Activated T-helper 2 cell treated with anti-CD3 and anti-CD28 coated beads, Interferon-gamma antibody, Interleukin-2, Interleukin-4, amounts not matched to agents 10 μg/mL and 5 μg/mL and 100 μg/mL, durations not matched to agents 14 hours and 24 hours and 36 hours (primary cell): ENCODE measurements at places on chromosomes 5 and 9. TPM values are rescaled to one million over a fixed set of nuclear protein-coding genes. Genes with fewer than 3 reads are reported as not detected.
A peak's percentile ranks its signal among the peaks of the same experiment; 100 is the strongest.

- DNase-seq: no peak
Observed at GRCh38 chr5:149759563-149759962, 29.5 kb downstream of the PPARGC1B start.

GRCh38 chr5:42944989-42945388 is 95.1 kb downstream of the ANXA2R start:
- no peak for DNase-seq

The ADAMTS12 gene
- total RNA-seq: not detected in 2 replicates

GRCh38 chr9:129626625-129627284 is 792 bp downstream of the NTMT1 start:
- DNase-seq: peak; percentile 35

DNA sequence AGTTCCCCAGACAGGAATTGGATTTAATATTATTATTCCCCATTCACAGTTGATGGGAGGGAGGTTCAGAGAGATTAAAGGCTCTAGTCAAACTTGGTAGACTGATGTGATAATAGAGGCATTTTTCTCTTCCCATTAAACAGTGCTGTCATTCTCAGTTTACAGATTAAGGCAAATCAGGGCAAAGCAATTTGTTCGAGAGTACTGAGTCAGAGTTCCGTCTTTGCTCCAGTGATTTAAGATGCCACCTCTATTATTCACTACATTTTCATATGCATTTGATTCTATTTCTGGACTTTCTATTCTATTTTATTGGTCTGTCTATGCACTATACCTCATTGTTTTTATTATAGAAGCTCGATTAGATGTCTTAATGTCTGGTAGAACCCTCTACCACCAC is 201.0 kb upstream of the RAI14 start:
- no peak for DNase-seq

- DNase-seq: no peak
Observed at GRCh38 chr5:1887588-1888360, 5.0 kb upstream of the IRX4 start.

- DNase-seq: no peak
Observed at GRCh38 chr9:78292716-78293497, 4.0 kb upstream of the PSAT1 start.

GRCh38 chr5:59798862-59799667 is 94.5 kb downstream of the PDE4D start:
- DNase-seq: no peak

The CHSY3 gene
- not detected in 2 replicates for total RNA-seq

The TRIM36 gene
- not detected in 2 replicates for total RNA-seq

GRCh38 chr5:159759791-159760290 is 156.4 kb upstream of the ADRA1B start:
- DNase-seq: no peak

DNA sequence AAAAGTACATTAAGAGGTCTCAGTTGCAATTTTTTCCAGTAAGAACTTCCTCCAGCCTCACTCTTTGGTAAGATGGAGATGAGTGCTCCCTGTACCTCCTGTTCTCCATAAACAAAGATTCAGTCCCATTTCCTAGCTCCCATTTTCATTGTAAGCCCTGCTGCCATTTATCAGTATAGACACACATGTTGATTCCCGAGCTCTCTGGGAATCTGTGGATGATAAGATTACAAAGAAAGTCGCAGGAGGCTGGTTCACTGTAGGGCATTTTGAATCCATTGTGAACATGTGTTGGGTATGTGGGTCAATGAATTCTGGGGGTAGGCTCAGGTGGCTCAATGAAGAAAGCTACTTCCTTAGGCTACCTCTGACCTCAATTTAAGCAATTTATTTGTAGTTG is 36.7 kb downstream of the RGMB start:
- DNase-seq: no peak

GRCh38 chr9:111451570-111451969 is 32.6 kb downstream of the ECPAS start:
- DNase-seq: no peak

The PTGS1 gene
- total RNA-seq: 0.55 and 0.71 TPM in 2 replicates

GRCh38 chr9:107710546-107710945 is 221.0 kb upstream of the KLF4 start:
- no peak for DNase-seq

- DNase-seq: no peak
Observed at GRCh38 chr9:72362118-72362531, 2.9 kb downstream of the ZFAND5 start.

The CD14 gene
- total RNA-seq: 0.39 TPM in 2 replicates

The RNF180 gene
- 0.53 TPM in 1 of 2 replicates, not detected in the other for total RNA-seq

DNA sequence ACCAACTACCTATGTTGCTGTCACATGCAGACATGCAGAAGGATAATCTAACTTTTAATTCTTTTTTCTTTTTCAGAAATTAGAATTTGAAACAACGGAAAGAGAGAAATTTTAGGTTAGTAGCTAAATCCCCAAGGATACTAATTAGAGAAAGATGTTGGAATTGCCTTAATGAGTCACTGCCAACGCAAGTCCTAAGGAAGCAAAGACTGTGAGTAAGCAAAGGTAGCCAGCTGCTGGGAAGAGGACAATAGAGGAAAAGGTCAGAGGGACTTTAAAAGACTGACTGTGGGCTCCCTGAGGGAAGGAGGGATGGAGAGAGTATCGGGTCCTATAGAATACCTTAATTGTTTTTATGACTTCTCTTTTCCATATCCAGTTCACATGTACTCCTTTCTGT is 461.9 kb upstream of the PAPPA start:
- DNase-seq: no peak

- DNase-seq: no peak
Observed at GRCh38 chr9:13431222-13431536, 151.7 kb upstream of the MPDZ start.

The CDX1 gene
- total RNA-seq: not detected in 2 replicates

DNA sequence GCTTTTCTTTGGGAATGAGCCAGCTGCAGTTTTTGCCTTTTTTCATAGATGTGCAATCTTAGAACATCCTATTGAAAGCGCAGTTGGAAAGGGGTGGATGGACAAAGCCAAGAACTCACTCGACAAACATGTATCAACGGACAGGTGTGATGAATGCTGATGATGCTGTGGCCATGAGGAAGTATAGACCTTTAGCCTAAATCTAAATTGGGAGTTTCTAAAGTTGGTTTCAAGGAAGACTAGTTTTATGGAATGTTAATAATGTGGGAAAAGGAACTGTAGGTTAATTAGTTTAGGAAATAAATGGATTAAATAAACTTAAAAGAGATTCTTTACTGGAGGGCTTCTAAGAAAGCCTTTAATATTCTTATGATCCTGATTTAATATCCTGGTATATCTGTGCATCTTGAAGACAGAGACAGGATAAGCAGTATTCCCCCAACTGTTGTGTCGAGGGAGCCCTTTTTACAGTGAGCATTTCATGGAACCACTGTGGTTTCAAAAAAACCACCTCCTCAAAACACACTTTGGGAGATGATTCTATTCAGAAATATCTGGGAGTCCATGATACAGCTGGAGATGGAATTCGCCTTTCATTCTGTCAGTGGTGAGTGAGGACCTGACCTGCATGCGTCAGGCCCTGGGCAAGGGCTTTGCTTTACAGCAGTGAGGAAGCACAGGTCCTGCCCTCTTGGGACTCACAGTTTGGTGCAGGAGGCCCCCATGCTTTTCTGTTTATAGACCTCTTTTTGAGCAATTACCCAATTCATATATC is 82.6 kb downstream of the AOPEP start:
- no peak for DNase-seq

GRCh38 chr5:116371935-116372334 is 202.7 kb downstream of the SEMA6A start:
- DNase-seq: no peak

DNA sequence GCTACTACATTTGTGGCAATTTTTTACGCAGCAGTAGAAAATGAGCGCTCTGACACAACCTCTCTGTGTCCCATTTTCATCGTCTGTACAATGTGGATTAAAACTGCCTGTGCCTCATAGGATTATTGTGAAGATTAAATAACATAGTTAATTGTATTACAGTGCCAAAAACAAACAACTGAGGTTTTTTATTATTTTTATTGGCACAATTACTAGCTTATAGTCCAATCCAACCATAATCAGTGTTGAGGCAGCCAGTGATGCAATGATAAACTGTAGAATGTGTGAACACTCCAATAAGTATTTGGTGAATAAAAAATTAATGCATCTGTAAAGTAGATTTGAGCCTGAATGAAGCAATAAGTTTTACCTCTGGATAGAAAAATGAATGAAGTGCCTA is 588.3 kb downstream of the DNAH5 start:
- no peak for DNase-seq

- no peak for DNase-seq
Observed at GRCh38 chr9:20417373-20418080, 204.8 kb downstream of the MLLT3 start.

The GARIN3 gene
- 0.23 and 0.30 TPM in 2 replicates for total RNA-seq

GRCh38 chr5:101643794-101644193 is 652.3 kb downstream of the SLCO4C1 start:
- no peak for DNase-seq

GRCh38 chr9:126569036-126569435 is 44.7 kb upstream of the LMX1B start:
- no peak for DNase-seq

GRCh38 chr5:134227259-134227658 is 1.4 kb upstream of the PPP2CA start:
- no peak for DNase-seq

The SKP1 gene
- 254 and 257 TPM in 2 replicates for total RNA-seq

DNA sequence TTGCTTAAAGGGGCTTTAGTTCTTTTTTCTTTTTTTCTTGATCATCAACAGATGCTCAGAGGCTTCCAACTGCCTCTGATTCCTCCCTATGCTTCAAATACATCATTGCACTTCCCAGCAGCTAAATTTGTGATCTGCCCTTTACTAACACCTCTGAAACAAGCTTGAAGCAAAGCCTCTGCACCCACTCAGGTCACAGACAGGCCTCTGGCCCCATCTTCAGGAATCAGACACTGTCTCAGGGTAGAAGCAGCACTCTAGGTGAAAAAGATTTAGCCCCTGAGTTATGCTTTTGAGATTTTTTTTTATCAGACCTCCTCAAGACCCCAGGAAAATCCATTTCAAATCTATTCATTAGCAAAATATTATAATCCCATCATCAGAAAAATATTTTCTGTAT is 91.5 kb downstream of the MAMDC2 start:
- no peak for DNase-seq

DNA sequence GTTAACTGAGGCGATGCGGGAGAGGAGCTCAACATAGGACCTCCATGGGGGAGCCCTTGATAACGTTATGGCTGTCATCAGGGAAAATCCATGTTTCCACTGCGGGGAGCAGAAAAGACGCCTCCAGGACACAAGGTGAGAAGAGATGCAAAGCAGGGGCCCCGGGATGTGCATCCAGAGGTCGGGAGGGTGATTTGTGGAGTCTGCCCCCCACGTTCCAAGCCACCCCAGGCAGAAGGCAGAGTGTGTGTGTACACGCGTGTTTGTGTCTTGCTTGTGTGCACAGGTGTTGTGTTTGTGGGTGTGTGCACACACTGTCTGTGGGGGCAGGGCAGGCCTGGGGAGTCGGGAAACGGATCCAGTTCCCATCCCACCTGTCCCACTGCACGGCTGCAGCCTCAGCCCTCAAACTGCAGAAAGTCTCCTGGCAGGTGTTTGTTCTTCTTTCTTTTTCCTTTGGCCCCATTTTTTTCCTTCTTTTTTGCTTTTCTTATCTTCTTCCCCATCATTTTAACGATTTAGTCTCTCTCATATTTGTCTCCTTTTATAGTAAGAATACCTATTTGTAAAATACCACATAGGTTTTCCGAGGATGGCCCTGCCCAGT is 17.4 kb upstream of the PLEKHG4B start:
- no peak for DNase-seq

DNA sequence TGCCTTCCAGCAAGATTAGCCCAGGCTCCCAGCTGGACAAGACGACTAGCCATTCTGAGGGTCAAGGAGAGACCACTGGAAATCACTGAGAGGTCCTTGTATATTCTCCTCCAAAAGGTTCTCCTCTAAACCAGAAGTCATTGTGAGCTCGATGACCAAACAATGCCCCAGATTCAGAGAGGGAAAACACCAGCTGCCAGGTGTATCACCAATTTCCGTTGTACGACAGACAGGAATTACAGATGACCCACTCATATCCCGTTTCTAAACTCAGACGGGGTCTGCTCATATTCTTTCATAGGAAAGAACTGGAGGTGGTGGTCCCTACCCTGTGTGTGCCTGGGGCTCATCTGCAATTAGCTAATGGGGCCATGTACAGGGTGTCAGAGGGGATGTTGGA is 14.2 kb downstream of the FAXDC2 start:
- no peak for DNase-seq

The ZBTB34 gene
- 6.7 and 7.2 TPM in 2 replicates for total RNA-seq

GRCh38 chr5:169795338-169795737 is 158.3 kb downstream of the DOCK2 start:
- no peak for DNase-seq

The UBE2B gene
- total RNA-seq: 97.2 and 97.5 TPM in 2 replicates

The F12 gene
- 3.5 and 5.8 TPM in 2 replicates for total RNA-seq

DNA sequence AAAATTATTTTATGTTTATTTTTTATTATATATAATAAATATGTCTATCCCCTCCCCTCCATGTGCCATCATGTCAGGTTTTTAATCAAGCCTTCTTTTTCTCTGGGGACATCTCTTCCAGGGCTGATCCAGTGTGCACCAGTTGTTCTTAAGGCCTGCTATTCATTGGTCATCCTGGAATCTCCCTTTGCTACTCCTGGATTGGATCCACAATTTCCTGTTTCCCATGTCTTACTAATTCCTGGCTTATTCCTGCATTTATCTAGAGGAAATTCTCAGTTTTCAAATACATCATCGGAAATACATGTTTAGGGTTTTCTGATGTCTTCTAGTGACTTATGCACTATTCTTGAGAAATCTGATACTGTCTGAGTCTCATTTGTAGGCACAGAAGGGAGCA is 56.8 kb downstream of the ANGPTL2 start:
- DNase-seq: no peak

DNA sequence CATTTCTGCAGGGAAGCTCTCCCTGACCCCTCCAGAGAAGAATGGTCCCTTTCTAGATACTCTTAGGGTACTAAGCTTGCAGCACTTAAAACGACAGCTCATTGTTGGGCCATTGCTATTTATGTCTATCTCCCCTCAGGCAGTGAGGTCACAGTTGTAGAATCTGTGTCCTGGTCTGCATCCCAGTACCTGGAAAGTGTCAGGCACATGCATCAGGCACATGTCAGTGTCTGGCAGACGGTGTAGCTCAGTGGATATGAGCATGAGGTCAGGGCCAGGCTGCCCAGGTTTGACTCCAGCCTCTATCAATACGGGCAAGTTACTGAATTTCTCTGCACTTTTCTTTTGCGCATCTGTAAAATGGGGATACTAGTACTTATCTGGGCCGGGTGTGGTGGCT is 22.2 kb upstream of the EEIG1 start:
- no peak for DNase-seq

- no peak for DNase-seq
Observed at GRCh38 chr9:87711857-87712800, 13.8 kb upstream of the CTSL start.
